ENCODE measurements at places on chromosomes 4 and X.

DNA sequence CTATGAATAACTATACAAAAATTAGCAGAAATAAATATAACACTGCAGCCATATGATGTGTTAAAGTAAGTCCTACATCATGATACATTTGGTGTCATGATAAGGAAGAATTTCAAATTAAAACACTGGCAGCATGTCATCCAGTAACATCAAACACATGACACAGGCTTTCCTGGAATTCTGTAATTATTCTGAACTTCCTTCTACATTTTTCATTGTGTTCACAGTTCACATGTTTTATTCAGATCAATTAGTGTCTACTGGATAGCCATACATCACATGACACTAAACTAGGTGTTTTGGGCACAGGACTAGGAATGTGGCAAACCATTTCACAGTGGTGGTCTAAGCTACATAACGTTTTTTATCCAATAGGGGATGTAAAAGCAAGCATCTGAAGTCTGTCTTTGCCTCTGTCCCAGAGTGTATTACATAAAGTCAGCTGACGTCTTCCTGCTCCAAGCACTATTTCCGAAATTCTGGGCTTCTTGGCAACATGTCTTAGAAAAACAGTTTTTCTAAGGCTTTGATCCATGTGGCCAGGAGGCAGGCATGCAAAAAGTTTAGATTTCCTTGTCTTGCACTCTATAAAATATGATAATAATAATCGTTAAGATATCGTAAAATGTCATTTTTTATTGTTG is 707.9 kb downstream of the CENPC start:
- DNase-seq = no peak

GRCh38 chr4:121183361-121183760 is 19.2 kb upstream of the TNIP3 start:
- no peak for DNase-seq

- no peak for DNase-seq
Observed at GRCh38 chr4:69546134-69546765, 50.5 kb upstream of the UGT2B4 start.

- no peak for DNase-seq
Observed at GRCh38 chr4:125104616-125105015, 210.1 kb upstream of the FAT4 start.

GRCh38 chr4:158621729-158622128 is 50.0 kb downstream of the C4orf46 start:
- no peak for DNase-seq

DNA sequence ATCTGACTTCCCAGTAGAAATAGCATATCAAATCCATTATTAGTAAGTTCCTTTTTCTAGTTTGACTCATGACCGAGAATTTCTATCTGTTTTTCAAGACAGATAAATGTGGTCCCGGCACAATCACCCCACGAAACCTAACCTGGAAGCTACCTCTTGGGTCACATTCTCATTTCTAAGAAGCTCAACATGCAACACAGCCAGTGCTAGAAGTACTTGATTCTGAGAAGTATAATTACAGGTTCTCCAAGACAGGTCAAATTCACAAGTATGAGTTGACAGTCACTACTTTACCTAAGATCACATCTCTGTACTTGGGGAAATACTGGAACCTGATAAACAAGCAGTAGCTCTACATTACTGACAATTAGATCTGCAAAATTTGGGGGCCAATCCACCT is 54.0 kb upstream of the PLAC1 start:
- DNase-seq = no peak

DNA sequence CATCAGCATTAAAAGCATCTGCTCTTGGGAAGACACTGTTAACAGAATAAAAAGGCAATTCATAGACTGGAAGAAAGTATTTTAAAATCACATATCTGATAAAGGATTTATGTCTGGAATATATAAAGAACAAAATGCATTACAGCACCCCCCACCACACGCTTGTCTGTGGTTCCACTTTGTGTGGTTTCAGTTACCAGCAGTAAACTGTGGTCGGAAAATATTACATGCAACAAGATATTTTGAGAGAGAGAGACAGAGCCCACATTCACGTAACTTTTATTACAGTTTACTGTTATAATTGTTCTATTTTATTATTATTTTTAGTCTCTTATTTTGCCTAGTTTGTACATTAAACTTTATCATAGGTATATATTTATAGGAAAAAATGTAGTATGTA is 21.2 kb upstream of the PDE6B start:
- DNase-seq = no peak
